ENCODE measurements at places on chromosomes 13 and 19.

GRCh38 chr13:35139591-35139990, 197.5 kb downstream of the NBEA start:
- no peak for DNase-seq

DNA sequence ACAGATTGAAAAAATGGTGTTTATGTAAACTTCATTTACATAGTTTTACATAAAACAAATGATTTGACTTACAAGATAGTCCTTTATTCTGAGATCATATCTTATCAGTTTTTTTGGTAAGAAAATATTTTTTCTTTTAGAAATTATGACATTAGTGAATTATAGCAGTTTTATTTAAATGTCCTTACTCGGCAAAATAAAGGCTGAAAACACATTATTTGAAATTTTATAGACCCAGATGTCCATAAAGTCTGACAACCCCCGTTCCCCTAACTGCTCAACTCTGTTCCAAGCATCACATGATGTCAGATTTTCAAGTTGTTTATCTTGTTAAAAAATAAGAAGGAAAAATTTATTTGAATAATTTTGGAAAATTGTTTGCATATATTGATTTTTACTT, 46.7 kb upstream of the RFC3 start:
- DNase-seq = no peak

DNA sequence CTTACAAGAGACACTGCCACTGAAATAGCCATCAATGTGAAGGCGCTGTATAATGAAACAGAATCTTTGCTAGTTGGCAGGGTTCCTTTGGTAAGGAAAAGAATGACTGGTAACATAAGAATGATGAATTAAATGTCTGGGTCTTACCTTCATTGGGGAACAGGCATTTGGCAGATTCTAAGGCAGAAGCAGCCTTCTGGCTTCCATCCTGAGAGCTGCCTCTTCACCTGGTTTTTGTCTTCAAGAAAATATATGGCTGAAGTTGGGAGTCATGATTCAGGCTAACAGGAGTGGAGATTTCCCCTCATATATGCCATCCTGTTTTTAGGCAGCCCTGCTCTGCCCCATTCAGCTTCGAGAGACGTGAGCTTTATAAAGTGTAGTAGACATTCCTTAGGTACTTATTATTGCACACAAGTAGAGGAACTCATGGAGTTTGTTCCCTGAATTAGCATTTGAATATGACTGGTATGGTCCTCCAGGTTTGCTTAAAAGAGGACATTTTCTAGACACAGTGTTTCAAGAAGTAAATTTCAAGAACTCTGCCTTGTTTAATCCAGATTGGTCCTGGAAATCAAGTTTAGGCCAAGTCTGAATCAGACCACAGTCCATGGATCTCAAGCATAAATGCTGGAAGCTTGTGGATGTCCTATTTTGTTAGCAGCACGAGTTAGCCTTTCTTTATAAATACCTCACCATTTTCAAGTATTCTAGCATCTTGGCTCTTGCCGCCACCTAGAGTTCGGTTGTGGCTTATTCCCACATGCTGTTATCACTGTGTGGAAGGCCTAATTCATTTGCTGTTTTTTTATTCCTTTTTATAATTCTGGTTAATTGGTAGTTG, 56.2 kb upstream of the AKAP11 start:
- peak; percentile 40 for DNase-seq

DNA sequence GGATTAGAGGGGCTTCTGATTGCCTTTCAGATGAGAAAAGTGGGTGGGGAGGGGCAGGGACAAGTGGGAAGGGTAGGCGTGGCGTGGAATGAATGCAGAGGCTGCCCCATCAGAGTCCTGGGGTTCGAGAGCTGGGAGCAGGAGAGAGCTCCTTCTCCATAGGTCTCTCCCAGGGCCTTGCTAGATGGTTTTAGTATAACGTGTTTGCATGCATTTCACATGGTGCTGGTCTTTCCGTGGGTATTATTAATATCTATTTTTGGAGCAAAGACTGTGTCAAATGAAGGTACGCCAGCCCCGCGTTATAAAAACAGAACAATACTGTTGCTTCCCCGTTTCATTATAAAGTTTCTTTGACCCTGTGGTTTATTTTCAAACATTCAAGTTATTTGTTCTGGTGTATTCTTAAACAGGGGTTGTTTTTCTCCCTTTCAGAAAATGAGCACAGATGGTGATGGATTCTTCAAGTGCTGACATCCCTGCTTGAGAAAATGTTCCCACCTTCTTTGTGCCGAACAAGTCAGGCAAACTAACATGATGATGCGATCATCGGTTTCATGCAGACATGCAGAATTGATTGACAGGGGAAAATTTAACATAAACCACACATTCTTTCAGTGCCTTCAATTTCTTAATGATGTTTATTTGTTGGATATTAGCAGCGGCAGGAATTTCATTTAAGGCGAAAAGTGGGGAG, 62.1 kb upstream of the ZNF536 start:
- no peak for DNase-seq

- DNase-seq = no peak
These were observed 44.2 kb downstream of the EDNRB start for GRCh38 chr13:77874406-77874805.

- DNase-seq = no peak
These were observed 15.0 kb downstream of the HAS1 start for GRCh38 chr19:51708811-51709210.

Measured in head of caudate nucleus (tissue), 42 donors.